Endothelial cell (in vitro differentiated cells): ENCODE measurements at places on chromosomes 7 and 10.

- no peak for DNase-seq
Observed at GRCh38 chr10:124909563-124909962, 32.4 kb upstream of the ZRANB1 start.

- no peak for DNase-seq
Observed at GRCh38 chr7:41652267-41652666, 50.6 kb downstream of the INHBA start.

DNA sequence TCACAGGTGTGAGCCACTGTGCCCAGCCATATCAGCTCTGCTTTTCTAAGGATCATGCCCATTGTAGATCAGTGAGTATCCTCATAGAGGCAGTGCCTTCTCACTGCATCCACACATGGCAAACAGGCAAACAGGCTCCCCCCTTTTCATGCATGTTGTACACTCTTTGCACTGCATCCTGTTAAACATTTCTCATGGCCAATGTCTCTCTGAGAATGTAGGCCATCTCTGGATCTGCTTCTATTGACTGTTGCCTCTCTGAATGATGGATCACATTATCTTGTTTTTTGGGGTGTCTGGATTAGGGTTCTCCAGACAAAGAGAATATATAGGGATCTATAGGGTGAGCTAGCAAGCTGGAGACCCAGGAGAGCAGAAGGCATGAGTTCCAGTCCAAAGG is 13.1 kb upstream of the PPIA start:
- DNase-seq = no peak

- no peak for DNase-seq
Observed at GRCh38 chr10:71359364-71360046, 37.2 kb upstream of the CDH23 start.

GRCh38 chr7:69803699-69804516 is 205.6 kb downstream of the AUTS2 start:
- DNase-seq = no peak

- no peak for DNase-seq
Observed at GRCh38 chr7:44099669-44100068, 4.5 kb upstream of the AEBP1 start.

GRCh38 chr7:133859231-133859630 is 267.9 kb upstream of the LRGUK start:
- no peak for DNase-seq

GRCh38 chr7:91847231-91847630 is 33.3 kb downstream of the MTERF1 start:
- DNase-seq = no peak

DNA sequence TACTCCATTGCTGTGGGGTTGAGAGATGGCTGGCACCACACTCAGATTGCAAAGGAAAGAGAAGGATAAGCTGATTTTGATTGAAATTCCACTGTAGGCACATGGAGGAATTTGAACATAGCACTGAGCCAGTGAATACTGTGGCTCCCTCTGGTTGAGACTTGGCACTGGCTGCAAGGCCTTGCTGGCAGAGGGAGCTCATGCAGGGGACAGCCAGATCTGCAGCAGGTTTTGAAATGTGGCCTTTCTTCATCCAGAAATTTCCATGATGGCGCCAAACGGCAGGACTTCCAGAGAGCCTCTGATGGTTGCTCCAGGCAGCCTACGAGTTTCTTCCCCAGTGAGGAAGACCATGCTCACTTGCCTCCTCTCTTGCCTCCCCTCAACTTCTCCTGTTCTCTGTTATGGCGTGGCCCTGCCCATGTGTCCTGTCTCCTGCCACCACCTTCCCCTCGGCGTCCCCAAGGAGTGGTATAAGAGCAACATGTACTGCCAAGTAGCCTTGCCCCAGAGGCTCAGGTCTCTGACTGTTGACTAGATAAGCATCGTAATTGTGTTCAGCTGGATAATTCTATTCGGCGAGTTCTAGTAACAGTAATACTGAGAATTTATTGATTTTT is 265.6 kb downstream of the CCDC3 start:
- no peak for DNase-seq

- DNase-seq = no peak
Observed at GRCh38 chr10:62018131-62018911, 116.8 kb downstream of the ARID5B start.

GRCh38 chr7:55484241-55484640 is 88.1 kb downstream of the VOPP1 start:
- no peak for DNase-seq

GRCh38 chr10:89373916-89374711 is 3.7 kb upstream of the IFIT1B start:
- DNase-seq = no peak

DNA sequence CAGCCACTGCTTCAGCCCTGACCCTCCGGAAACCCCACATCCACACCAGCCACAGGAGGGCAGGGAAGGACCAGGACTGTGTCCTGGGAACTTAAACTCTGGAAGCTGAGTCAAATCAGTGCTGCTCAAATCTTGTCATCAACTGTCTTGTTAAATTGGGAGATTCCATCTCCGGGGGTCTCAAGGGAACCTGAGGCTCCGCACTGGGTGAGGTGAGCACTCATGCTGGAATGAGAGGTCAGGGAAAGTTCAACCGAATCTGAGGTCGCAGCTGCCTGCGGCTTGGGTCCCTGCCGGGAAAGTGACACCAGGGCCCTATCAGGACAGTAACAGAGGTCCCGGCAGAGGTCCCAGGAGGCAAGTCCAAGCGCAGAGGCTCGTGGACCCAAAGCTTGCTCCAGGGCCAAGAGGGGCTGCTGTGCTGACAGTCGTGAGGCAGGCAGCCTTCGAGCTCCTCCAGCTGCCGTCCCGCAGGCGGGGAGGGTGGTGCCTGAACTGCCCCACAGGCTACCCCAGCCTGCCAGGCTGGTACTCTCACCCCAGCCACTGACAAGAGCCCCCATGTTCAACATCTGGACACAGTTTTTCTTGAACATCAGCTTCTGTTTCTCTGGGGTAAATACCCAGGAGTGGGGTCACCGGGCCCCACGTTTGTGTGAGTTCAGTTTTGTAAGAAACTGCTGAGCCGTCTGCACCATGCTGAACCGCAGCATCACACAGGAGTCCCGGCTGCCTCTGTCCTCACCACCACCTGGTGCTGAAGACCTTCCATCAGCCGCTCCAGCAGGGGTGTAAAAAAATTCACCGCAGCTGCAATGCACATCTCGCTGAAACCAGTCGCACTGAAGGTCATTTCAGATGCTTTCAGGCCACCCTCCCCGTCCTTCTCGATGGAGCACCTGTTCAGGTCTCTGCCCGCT is 101.0 kb downstream of the DIP2C start:
- DNase-seq = no peak

DNA sequence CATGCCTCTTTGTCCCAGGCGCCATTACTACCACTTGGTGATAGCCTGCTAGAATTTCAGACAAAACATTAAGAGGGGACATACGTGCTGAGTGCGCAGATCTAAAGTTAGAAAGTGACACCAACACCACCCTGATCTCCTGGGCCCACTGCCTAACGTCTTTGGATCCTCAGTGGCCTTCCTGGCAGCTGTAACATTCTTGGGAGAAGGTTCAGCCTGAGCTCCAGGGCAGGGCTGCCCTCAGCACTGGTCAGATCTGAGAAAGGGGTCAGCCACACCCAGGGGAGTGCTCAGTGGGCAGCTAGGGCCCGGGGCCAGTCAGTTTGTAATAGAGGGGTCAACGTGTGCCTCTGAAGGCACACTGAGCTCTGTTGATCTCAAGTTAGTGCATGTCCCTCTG is 48.4 kb downstream of the ZCCHC24 start:
- DNase-seq = no peak

- DNase-seq = no peak
Observed at GRCh38 chr7:123346766-123347165, 147.0 kb upstream of the SLC13A1 start.

DNA sequence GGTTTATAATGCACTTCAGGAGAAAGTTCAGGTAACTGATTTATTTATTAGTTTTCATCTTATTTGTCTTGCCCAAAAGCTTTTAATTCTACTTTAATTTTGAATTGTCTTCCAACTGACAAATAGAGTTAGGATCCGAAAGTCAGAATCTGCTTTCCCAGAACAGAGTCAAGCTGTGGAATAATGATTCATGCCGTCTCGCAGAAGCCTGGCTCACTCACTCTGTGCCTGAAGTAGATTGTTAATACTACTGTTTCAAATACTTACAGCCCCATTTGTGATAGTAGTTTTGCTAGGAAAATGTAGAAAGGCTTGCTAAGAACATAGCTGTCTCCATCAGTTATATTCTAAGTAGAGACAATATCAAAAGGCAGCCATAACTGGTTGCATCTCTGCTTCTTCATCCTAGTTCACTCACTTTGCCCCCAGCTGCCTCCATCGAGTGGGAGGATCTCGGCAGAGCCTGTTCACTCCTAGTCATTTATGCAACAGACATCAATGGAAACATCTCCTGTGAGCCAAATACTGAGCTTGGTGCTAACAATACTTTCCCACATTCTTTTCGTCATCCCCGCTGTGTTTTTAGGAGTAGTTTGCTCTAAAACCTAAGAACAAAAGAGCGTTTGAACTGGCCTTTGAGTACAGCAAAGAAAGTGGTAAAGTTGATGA is 28.0 kb downstream of the ABRAXAS2 start:
- no peak for DNase-seq

- DNase-seq = no peak
Observed at GRCh38 chr7:76259124-76260093, 43.1 kb upstream of the HSPB1 start.

GRCh38 chr7:42186151-42186550 is 50.9 kb downstream of the GLI3 start:
- DNase-seq = peak; percentile 41

DNA sequence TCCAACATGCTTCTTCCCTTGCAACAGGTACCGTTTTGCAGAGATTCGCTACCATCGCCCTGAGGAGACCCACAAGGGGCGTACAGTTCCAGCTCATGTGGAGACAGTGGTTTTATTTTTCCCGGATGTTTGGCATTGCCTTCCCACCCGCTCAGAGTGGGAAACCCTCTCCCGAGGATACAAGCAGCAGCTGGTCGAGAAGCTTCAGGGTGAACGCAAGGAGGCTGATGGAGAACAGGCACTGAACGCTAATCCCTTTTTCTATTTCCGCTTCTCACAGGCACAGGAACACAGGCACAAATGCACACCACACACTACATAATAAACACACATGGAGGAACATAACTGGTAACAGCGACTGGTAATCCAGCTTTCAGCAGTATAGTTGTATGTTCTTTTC is 35.2 kb downstream of the CCAR1 start:
- no peak for DNase-seq

GRCh38 chr7:79452032-79452494 is 1.4 kb downstream of the MAGI2 start:
- DNase-seq = peak; percentile 65

DNA sequence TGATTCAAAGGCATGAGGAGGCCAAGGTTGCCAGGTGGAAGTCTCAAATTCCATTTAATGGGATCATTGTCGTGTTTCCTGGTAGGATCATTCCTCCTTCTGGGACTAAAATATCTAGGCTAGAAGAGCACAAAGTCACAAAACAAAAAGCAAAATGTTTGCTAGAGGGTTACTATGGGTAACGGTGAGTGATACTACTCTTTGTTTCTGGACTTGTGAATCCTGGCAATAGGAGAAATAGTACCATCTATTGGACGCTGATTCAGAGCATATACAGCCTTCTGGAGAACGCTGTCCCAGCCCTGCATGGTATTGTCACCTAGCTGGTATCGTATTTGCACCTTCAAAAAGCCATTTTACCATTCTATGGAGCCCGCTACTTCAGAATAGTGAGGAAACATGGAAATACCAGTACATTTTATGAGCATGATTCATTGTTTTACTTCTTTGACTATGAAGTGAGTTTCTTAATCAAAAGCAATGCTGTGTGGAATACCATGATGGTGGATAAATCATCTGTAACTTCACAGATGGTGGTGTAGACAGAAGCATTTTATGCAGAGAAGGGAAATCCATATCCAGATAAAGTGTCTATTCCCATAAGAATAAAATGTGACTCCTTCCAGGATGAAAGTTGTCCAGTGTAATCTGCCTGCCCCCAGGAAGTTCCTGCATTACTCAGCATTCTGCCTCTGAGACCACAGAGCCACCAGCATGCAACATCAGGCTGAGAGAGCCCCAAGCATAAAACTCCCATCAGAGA is 361.0 kb downstream of the ETV1 start:
- DNase-seq = no peak

DNA sequence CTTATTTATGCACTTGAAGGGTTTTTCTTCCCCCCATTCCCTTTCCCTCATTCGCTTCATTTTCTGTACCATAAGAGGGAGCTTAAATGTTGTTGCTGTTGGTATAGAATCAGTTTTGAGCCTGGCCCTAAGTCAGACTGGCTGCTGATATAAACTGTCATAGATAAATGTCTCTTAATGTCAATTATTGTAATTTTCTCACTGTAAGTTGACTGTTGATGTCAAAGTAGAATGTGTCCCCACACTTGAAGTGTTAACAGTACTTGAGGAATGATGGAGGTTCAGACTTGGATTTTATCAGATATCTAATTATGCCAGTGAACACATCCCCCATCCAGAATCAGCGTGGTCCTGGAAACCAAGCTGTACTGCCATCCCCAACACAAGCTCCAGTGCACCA is 87.8 kb downstream of the PRR15 start:
- DNase-seq = no peak

DNA sequence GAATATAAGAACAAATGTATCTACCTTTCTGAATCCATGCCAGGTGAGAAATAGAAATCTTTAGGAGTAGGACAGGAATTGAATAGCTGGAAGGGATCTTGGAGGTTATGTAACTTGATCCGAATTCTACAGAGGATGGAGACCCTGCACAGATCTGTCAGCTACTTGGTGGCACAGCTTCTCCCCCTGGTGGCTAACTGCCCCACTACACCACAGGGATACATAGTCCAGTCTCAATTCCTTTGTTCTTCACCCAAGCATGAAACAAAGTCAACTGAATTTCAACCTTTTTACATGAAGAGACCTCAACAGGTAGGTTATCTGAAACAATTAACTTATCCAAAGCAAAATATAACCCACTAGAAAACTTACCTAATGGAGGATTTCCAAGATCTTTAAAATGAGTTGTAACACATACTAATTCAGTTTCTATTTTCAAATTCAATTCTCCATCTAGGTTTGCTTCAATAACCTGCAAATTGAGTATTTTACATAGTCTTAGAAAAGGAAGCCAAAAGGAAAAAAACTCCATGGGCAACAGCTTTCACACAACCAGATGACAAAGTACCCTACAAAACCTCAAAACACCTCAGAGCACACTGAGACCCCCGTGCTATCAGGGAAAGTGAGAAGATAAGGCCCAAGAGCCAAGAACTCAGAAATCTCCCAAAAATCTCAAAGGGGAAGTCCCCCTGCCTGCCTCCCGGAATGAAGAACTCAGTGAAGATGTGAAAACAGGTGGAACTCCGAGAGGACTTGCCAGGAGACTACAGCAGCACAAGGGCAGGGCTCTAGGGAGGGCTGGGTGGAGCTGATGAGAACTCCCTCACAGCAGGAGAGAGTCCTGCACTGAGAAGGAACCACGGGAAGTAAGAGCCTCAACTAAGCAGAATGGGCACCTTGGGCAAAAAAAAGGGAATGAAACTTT is 10.3 kb downstream of the HUS1 start:
- DNase-seq = peak; percentile 84

GRCh38 chr10:36421992-36422391 is 703.4 kb upstream of the ANKRD30A start:
- DNase-seq = no peak
